ENCODE measurements at places on chromosomes 2 and 18.

DNA sequence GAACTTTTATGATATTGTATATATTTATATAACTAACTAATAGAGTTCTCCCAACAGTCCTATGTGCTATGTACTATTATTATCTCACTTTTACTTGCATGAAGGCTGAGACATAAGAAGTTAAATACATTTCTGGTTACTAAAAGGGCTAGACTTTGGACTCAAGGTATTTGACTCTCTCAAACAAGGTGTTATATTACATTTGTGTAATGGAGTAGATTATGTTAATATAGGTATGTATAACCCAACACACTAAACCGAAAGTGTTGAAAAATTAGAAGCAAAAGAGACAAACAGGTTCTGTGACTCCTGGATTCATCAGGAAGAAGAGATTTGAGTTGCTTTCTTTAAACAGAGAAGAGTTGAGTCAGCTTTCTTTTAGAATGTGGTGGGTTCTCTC, 733.6 kb upstream of the ZEB2 start:
- H3K36me3 ChIP-seq: no peaks in the 10 kb centered on the region
- no peak overlapping the region for H3K27ac ChIP-seq
- no peaks in the 10 kb centered on the region for H3K4me1 ChIP-seq
- no peak overlapping the region for H3K4me3 ChIP-seq
- peak; percentile 28 for DNase-seq

- peaks cover 15% of the 10 kb centered on the region for H3K4me1 ChIP-seq
- H3K4me3 ChIP-seq: no peak overlapping the region
- no peaks in the 10 kb centered on the region for H3K27me3 ChIP-seq
- peaks cover 3% of the 10 kb centered on the region for H3K36me3 ChIP-seq
- no peak for DNase-seq
Measured at GRCh38 chr18:24228667-24229041, 89.8 kb downstream of the CABYR start.

DNA sequence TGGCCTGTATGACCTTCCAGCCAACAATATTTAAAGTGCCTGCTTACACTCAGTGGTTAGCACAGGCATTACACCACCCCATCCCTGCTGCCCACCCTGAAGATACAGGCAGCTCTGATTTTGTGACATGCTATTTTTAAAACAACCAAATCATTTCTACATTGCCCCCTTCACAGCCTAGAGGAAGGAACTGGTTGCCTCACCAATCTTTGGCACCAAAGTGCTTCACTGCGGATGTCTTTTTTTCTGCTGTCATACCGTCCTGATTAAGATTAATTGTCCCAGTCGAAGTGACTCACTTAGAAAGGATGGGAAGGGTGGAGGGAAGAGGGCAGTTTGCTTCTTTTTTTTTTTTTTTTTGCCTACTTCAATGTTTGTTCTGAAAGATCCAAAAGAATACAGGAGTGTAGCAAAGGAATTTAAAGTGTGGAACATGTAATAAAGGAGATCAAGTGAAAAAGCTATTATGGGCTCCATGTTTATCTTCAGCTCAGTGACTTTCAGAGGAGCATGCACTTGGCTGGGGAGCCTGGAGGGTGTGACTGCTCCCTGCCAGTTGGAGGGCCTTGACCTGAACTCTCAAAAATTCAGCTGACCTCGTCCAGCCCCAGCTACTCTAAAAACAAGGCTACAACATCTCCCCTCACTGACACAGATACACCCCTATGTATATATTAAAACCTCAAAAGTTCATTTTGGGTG, 501.1 kb upstream of the TNP1 start:
- H3K4me3 ChIP-seq: no peak overlapping the region
- no peaks in the 10 kb centered on the region for H3K27me3 ChIP-seq
- H3K4me1 ChIP-seq: no peaks in the 10 kb centered on the region
- no peak for DNase-seq
- no peak overlapping the region for H3K27ac ChIP-seq
- no peaks in the 10 kb centered on the region for H3K36me3 ChIP-seq

DNA sequence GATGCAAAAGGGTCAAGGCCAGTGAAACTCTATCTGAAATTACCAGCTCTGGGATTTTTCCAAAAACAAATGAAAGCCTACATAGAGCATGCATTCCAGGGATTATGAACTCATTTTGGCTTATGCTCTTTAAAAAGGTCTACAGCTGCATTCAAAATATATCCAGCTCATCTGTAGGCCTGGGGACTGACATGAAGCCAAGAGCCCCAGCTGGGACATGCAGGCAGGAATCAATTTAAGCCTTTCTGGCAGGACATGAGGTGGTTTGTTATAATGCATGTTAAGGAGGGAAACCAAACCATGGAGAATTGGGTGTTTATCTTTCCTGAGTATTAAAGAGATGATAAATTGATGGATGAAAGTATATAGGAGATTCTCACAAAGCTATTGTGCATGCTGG, 164.5 kb downstream of the RBM43 start:
- no peak overlapping the region for H3K4me3 ChIP-seq
- no peaks in the 10 kb centered on the region for H3K27me3 ChIP-seq

DNA sequence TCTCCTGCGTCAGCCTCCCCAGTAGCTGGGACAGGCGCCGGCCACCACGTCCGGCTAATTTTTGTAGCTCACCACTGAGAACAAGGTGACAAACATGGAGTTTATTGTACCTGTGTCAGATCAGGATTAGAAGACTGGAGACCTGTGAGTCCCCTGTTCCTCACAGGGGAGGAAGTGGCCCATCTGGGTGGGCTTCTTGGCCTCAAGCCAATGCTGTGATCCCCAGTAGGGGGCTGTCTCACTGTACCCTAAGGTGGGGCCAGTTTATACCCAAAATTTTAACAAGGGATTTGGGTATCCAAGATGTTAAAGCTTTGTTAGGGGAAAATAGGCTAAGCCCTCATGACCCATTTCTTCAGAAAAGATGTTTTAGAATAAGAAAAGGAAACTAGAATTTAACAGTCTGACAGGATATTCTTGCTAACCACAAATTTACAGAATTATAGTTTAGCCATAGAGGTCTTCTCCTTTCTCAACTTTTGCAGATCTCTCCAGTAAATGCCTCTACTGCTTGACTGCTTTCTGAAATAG, 16.3 kb downstream of the PCBP1 start:
- peaks cover 15% of the 10 kb centered on the region for H3K4me1 ChIP-seq
- H3K4me3 ChIP-seq: no peak overlapping the region
- H3K36me3 ChIP-seq: no peaks in the 10 kb centered on the region
- no peaks in the 10 kb centered on the region for H3K27me3 ChIP-seq
- peak overlapping the region; percentile 68 for H3K27ac ChIP-seq
- no peak for DNase-seq

DNA sequence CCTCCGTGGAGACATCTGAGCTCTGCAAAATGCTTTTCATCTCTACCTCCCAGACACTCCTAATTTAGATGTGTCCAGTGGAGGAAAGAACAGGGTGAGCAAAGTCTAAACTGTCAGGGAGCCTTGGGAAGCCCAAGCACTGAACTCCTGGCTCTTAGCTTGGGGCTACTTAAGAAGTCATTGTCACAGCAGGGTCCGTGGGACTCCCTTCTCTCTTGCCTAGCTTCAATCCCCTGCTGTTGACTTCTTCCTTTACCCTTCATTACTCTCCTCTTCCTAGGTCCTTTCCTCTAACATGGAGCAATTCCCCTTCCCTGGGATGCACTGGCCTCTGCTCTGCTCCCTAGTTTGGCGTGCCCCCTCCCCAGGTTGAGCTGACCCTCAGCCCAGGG, 3.4 kb downstream of the OSR1 start:
- H3K4me3 ChIP-seq: peak overlapping the region; percentile 55
- peaks cover 24% of the 10 kb centered on the region for H3K4me1 ChIP-seq
- H3K27me3 ChIP-seq: peaks cover 99% of the 10 kb centered on the region
- H3K27ac ChIP-seq: no peak overlapping the region
- no peaks in the 10 kb centered on the region for H3K36me3 ChIP-seq

GRCh38 chr18:7082671-7083070, 34.9 kb downstream of the LAMA1 start:
- H3K27ac ChIP-seq: no peak overlapping the region
- H3K36me3 ChIP-seq: no peaks in the 10 kb centered on the region
- no peak overlapping the region for H3K4me3 ChIP-seq
- no peaks in the 10 kb centered on the region for H3K4me1 ChIP-seq
- no peak for DNase-seq

DNA sequence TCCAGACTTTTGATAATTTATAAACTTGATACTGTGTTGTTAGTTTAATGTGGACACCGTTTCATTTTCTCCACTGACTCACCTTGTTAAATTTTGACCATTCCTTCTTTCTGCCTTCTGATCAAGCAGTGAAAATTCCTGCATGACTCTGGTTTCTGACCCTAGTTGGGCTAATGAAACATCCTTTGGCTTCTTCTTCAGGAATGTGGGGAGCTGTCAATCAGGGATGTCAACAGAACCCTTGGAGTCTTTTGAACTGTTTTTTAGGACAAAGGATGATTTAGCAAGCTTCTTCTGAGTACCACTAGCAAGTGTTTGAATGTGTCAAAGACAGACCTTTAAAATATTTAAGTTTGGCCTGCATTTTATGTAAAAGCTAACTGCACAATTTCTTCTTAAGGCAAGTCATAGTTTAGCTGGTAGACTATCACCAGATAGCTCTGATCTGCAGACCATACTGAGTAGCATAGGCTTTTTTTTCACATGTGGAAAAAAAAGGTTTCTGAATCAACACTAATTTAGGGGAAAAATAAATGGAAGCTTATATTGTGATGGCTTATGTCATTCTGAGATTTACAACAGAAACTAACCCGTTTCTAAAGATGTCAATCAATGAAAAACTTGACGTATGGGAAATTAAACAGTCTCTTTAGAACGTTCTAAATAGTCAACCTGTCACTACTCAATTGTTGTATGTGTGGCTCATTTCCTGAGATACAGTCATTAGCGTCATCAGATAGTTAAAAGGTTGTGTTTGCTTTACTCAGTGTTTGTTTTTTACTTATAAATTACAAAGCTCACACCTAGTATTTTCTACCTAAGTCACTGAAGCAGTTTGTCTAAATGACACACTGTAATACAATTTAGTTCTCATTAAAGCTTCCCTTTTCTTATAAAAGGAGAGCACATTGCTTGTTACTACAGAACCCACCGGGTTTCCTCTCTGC, 311.4 kb downstream of the PTPRM start:
- H3K36me3 ChIP-seq: no peaks in the 10 kb centered on the region
- peaks cover 4% of the 10 kb centered on the region for H3K4me1 ChIP-seq
- H3K27me3 ChIP-seq: no peaks in the 10 kb centered on the region
- no peak overlapping the region for H3K4me3 ChIP-seq
- peak overlapping the region; percentile 81 for H3K27ac ChIP-seq

- no peak overlapping the region for H3K4me3 ChIP-seq
- H3K4me1 ChIP-seq: peaks cover 9% of the 10 kb centered on the region
- H3K27ac ChIP-seq: no peak overlapping the region
- H3K36me3 ChIP-seq: no peaks in the 10 kb centered on the region
- no peak for DNase-seq
Measured at GRCh38 chr2:234290671-234291070, 206.2 kb downstream of the ARL4C start.

DNA sequence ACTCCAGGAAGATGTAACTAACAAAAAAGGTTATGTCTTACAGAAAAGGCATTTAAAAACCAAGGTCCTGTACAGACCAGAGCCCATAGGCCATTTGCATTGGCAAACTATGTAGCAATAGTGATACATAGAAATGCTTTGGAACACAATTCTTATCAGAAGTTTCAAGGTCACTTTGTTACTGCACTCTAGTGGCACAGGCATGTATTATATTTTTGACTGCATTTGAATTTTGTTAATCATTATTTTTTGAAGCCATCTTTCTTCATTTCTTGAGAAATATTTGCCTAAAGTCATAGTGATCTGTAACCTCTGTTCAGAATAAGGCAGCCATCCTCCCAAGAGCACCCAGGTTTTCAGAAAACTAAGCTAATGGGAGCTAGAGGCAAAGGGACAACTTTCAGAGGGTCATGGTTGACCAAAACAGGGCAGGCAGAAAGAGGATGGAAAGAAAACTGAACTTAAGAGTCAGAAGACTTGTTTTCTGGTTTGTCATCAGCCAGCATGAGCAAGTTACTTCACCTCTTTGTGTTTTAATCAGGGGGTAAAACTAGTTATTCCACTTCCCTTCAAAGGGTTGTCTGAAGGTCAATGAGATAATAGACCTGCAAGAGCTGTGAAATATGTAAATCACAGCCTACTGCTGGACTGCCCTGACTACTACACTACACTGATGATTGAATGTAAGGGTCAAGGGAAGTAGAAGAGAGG, 41.5 kb downstream of the SLC38A11 start:
- DNase-seq: peak; percentile 84
- H3K27ac ChIP-seq: peak overlapping the region; percentile 95
- H3K36me3 ChIP-seq: no peaks in the 10 kb centered on the region
- H3K27me3 ChIP-seq: no peaks in the 10 kb centered on the region
- H3K4me3 ChIP-seq: no peak overlapping the region
- H3K4me1 ChIP-seq: peaks cover 49% of the 10 kb centered on the region

- peaks cover 3% of the 10 kb centered on the region for H3K4me1 ChIP-seq
- DNase-seq: no peak
- no peak overlapping the region for H3K4me3 ChIP-seq
- H3K27me3 ChIP-seq: no peaks in the 10 kb centered on the region
Measured at GRCh38 chr2:105741174-105741573, 3.5 kb upstream of the NCK2 start.

DNA sequence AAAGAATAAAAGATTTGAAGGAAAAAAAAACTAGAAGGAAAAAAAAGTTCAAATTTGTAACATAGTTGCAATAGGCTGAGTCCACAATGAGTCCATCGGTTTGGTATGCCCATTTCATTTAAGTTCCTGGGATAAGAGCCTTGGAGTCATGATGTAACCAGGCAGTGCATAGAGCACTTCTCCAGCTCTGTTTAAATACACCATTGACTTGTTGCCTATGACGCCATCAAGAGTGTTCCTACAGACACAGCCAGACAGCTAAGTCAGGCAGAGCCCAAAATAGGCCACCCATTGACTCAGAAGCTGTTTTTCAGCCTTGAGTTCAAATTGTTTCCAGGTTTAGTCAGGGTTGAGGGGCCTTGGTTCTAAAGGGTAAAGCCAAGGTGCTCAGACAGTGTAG, 44.9 kb downstream of the SOCS6 start:
- DNase-seq: no peak
- H3K36me3 ChIP-seq: peaks cover 2% of the 10 kb centered on the region
- no peak overlapping the region for H3K4me3 ChIP-seq
- H3K27me3 ChIP-seq: no peaks in the 10 kb centered on the region

- DNase-seq: no peak
- H3K4me1 ChIP-seq: peaks cover 10% of the 10 kb centered on the region
- no peaks in the 10 kb centered on the region for H3K27me3 ChIP-seq
- no peak overlapping the region for H3K4me3 ChIP-seq
- no peak overlapping the region for H3K27ac ChIP-seq
- no peaks in the 10 kb centered on the region for H3K36me3 ChIP-seq
Measured at GRCh38 chr2:169393068-169393590, 30.8 kb upstream of the LRP2 start.

GRCh38 chr2:144559681-144560080, 39.8 kb upstream of the ZEB2 start:
- no peak overlapping the region for H3K4me3 ChIP-seq
- DNase-seq: no peak
- H3K27ac ChIP-seq: no peak overlapping the region
- H3K4me1 ChIP-seq: no peaks in the 10 kb centered on the region
